ENCODE measurements at places on chromosomes 7 and 10.

GRCh38 chr7:53904355-53904754 lies 637.8 kb upstream of the VSTM2A start:
- DNase-seq: no peak

GRCh38 chr7:3895341-3896116 lies 594.5 kb downstream of the SDK1 start:
- DNase-seq: no peak

GRCh38 chr10:99394761-99395386 lies 35.5 kb downstream of the GOT1 start:
- no peak for DNase-seq

- peak; percentile 25 for DNase-seq
Measured at GRCh38 chr7:157238087-157238486, 98.7 kb upstream of the DNAJB6 start.

DNA sequence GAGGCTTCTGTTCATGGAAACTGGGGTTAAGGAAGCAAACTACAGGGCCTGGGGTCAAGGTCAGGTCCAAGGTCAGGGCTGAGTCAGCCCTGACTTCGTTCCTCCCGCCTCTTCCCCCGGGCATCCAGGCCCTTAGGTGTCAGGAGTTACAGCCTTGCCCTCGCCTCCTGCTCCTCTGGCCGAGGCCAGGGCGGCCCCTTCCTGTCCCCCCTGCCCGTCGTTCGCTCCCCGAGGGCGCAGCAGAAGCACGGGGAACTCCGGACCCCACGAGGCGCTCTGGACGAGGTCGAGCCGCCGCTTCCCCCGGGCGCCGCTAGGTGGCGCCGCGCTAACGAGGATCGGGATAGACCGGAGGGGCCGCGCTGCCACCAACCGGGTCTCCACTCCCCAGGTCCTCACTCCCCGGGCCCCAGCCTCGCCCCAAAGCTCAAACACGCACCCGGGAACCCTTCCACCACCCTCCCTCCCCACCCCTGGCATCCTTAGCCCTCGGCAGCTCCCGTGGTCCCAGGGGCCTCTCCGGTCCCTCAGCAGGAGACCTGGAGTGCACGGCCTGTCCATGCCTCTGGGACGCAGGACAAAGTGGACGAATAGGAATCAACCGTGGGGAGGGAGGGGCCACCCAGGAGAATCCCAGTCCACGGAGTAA lies 59.2 kb upstream of the MYL10 start:
- DNase-seq: peak; percentile 82

- DNase-seq: no peak
Measured at GRCh38 chr10:93404048-93404354, 78.1 kb downstream of the MYOF start.

- no peak for DNase-seq
Measured at GRCh38 chr10:50501924-50502452, 121.8 kb downstream of the SGMS1 start.

- DNase-seq: no peak
Measured at GRCh38 chr7:12524794-12525386, 45.6 kb upstream of the SCIN start.

DNA sequence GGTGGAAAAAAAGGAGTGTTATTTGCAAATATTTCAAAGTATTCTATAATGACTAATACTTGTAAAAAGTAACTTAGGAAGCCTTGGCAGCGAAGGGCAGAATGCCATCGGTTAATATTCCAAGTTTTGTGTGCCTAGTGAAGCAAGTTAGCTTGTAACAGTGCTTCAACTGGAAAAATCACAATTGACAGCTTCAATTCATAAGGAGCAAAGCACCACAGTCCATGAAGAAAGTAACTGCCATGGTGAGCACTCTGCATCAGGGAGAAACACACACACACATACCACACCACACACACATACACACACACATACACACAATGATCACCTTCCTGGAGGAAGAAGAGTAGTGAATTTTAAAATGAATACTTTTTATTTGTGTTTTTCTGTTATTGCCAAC lies 298.3 kb downstream of the CNTNAP2 start:
- no peak for DNase-seq

GRCh38 chr7:130875265-130875741 lies 141.3 kb upstream of the KLF14 start:
- DNase-seq: peak; percentile 39

DNA sequence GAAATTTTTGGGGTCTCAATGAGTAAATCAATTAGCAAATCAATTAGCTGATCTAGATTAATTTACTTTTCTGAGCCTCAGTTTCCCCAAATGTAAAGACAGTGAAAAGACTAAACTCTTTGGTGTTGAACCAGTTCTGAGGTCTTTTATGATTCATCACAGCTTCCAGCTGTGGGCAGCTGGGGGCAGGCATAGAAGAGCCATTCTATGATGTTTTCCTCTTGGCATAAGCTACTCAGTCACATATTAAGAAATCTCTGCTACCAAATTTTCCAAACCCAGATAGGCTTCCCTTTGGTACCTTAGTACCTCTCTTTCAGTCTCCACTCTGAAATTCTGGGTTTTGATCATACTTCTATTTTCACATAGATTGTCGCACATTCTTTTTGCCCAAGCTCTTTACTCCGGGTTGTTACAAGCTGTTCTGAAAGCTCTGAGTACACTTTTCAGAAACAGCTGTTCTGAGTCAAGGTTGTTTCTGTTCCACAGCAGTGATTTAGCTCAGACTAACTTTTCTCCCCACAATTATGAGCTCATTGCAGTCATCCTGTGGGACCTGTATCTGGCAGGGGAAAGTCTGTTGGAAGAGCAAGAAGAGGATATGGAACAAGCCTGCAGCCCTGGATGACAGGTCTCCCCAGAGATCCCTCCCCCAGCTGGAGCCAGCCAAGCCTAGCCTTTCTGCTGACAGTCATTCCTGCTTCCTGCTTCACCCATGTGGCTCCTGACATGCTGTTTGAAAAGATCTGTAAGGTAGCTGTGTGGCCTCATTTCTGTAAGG lies 599.6 kb upstream of the GHITM start:
- DNase-seq: no peak

DNA sequence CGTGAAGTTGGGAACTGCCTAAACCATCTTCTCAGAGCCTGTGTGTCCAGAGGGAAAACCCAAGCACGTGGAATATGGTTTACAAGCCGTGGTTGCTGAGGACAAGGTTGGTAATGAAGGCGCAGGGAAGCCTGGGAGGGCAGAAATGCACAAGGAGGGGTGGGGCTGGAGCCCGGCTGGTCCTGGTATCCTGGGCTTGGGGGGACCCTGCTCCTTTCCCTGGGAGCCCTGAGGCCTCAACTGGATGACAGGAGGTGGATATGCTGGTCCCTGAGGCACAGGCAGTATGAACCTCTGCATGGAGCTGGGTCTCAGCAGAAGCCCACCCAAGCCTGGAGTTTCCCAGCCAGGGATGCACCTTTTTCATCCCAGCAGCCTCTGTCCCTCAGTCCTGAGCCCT lies 80.3 kb upstream of the RET start:
- DNase-seq: no peak

GRCh38 chr10:49400365-49400764 lies 4.5 kb upstream of the DRGX start:
- no peak for DNase-seq

DNA sequence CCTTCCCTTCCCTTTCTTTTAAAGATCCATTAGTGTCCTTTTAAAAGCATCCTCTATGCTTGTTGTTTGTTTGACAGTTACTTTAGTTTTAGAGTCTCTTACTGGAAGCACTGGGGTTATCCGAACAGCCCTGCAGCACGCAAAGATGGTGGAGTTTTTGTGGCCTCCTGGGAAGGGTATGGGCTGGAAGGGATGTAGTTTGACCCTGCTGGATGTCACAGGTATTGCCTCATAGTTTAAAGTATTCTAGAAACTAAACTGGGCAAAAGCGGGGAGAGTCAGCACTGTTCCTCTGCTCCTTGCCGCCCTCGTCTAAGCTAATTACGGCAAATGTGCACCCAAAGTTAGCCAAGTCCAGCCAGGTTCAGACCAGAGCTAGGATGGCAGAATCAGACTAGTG lies 35.8 kb upstream of the GNAI1 start:
- no peak for DNase-seq

DNA sequence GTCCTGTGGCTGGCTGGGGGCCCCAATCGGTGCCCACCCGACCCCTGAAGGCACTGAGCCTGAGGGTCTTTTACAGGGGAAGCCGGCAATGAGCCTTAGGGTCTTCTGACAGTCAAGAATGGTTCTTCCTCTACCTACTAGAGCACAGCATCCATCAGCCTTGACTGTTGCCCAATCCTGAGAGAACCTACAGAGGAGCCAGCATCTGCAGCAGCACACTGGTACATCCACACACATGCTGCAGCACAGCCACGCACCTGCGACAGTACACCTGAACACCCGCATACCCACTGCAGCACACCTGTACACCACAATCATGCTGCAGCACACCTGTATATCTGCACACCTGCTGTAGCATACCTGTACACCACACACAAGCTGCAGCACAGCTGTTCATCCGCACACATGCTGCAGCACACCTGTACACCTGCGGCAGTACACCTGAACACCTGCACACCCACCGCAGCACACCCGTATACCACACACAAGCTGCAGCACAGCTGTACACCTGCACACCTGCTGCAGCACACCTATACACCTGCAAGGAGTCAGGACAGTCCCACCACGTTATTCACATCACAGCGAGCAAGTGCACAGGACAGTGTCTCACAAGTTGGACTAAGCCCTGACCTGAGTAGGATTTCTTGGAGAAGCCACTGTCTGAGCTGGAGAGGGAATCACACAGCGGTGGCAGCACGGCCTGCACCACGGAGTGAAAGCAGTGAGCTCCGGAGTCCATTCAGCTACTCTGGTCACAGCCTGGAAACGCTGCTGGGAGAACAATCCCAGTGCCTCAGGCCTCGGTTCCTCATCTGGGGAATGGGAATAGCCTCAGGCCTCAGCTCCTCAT lies 56.4 kb downstream of the VIPR2 start:
- no peak for DNase-seq

DNA sequence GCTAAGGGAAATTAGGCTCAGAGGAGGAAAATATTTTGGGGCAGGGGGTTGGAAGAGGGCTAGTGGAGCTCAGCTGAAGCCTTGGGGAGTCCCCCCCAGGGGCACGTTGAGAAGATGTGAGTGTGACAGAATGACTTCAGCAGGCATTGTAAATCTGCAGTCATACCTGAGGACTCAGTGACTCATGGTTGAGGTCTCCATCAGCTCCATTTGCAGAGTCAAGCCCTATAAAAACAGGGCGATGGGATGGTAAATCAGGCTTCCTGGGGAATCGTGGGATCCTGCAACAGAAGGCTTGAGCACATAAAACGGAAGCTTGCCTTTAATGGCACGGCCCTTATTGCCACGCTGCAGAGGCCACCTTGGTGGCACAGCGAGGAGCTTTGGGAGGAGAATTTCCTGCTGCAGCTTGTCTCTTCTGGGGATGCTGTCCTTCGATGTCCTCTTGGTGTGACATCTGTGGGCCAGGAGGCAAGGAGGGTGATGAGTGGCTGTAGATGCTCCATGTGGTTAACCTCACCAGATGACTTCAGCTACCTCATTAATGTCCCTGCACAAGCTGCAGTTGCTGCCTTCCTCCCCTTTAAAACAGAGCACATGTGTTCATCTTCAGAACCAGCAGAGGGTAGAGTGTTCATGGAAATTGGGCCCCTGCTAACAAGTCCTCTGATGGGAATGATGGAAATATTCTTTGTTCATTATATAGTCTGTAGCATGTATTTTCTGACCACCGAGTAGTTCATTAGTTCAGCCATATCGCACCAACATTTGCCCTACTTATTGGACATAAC lies 285.9 kb downstream of the LRMDA start:
- no peak for DNase-seq

- no peak for DNase-seq
Measured at GRCh38 chr10:35781643-35782035, 139.5 kb upstream of the FZD8 start.

DNA sequence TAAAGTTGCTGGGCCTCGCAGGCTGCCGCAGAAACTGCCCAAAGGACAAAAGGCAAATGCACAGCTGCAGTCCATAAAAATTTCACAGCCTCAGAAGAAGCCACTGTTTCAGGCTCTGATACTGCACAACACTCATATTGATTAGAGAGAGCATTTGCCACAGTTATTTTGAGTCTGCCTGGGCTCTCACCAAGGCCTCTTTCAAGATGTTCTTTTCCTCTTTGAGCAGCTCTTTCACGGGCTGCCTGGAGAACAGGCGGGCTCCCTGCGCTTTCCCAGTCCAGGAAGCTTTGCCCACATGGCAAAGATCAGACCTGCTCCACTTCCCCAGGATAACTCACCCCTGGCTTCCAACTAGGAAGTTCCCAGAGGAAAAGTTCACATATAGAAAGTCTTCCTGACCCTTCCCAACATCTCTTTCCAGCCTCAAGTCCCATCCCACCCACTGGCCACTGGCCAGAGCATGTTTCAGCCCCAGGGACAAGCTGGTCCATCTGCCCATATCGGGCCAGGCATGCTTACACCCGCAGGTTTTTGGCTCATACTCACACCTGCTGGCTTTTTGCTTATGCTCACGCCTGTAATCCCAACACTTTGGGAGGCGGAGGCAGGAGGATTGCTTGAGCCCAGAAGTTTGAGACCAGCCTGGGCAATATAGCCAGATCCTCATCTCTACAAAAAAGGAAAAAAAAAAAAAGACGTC lies 3.3 kb downstream of the SLIT1 start:
- no peak for DNase-seq

DNA sequence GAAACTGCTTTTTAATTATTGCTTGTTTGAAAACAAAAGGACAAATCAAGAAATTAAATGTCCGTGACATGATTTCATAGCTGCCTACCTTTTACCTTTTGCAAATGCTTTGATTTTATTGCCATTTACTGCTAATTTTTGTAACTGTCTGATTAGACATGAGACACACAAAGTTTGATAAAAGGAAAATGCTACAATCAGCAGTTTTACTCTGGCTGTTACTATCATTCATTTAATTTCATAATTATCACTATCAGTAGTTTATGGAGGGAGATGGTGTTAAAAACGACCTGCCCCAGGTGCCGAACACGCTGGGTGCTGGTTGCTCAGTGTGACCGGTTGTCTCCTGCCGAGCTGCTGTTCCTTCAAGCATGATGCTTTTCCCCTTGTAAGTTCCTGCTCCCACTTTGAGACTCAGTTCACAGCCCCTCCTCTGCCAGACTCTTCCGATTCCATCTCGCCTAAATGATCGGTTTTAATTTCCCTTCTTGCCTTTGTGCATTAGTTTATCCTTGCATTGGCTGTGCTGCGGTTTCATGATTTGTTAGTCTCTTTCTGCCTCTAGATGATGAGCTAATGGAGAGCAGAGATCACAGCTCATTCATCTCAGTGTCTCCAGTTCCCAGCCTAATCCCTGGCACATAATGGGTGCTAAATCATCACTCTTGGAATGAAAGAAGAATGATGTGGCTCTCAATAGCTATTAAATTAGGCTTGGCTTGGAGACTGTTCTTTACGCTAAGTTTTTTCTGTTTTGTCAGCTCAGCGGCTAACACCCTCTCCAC lies 110.6 kb downstream of the PFKFB3 start:
- DNase-seq: no peak

DNA sequence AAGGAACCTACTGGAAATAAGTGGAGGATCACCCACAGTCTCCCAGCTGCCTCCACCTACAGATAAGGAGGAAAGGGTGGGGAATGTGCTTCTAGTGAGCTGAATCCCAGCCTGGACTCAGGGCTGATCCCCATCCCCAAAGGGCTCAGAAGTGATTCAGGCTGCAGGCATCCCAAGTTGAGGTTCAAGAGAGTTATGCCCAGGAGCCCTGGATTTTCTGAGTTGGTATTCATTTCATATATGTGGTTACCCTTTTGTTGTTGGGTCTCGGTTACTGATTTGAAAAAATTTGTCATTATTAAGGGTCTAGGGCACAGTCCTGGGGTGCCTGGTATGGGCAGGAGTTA lies 30.0 kb upstream of the SRGN start:
- DNase-seq: no peak

GRCh38 chr7:50470250-50471163 lies 20.4 kb upstream of the FIGNL1 start:
- DNase-seq: no peak

Data from DND-41 (cell line).